ENCODE measurements at places on chromosomes 6 and 20.

GRCh38 chr6:169165561-169166300 lies 87.9 kb downstream of the THBS2 start:
- no peak for DNase-seq

DNA sequence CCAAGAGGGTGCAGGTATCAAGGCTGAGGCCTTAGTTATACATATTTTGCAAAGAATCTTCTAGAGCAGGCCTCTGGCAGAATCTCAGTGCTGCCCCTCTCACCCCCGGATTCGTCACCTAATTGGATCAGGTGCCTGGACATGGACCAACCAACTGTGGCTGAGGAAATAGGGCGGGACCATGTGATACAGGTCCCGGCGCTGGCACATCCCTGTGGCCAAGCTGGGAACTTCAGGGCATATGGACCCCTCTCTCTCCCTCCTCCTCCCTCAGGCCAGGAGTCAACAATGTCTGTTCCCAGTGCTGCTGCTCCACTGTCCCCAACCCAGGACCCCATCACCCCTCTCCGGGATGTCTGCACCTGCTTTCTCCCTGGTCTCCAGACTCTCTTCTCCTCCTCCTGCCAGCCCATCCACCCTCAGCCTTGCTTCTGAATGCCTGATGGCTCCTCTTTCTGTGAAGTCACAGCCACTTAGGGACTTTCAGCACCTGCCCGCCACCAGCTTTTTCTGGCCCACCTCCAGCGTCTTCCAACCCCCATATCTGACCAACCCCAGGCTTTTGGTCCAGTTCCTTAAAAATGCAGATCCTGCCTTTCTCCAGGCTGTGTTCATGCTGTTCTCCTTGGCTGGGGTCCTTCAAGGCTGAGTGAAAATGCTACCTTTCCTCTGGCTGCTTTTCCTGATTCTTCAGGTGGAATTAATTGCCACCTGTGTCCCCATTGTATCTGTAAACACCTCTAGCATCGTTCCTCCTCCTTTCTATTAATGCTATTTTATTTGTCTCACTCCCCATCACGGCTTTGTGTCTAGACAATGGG lies 19.0 kb upstream of the MLN start:
- DNase-seq, result no peak

- no peak for DNase-seq
Measured at GRCh38 chr6:3517350-3517749, 60.5 kb upstream of the SLC22A23 start.

DNA sequence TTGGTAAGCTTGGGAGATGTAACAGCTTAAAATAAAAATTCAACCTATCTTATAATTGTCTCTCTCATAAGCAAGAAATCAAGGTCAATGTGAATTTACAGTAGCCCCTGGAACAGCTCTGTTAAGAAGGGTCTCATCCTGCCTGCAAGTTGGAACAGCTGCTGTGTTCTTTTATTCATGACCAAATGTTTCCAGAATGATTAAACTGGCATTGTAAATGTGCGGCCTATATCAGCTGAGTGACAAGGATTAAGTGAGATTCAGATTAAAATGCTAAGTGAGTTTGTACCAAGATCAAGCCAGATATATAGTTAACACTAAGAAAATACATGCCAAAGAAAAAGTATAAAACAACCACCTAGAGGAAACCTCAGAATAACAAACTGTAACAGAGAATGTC lies 45.3 kb upstream of the NRSN1 start:
- no peak for DNase-seq

- DNase-seq, result no peak
Measured at GRCh38 chr20:59117526-59117925, 46.1 kb upstream of the ZNF831 start.

DNA sequence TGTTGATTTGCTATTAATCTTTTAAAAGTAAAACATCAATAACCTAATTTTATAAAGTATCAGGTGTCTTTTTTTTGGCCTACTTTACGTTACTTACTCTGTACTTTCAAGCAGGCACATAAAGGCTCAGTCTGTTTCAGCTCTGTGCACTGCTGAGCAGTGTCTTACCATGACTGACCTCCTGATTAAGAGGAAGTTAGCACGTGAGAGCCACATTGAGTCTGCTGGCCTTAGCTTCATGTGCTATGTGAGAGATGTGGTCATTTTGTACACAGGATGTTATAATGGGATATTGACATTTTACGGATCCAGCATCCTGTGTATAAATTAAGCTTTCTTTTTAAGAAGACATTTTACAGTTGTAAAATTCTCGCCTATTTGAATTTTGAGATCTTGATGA lies 31.9 kb downstream of the ARID1B start:
- no peak for DNase-seq

DNA sequence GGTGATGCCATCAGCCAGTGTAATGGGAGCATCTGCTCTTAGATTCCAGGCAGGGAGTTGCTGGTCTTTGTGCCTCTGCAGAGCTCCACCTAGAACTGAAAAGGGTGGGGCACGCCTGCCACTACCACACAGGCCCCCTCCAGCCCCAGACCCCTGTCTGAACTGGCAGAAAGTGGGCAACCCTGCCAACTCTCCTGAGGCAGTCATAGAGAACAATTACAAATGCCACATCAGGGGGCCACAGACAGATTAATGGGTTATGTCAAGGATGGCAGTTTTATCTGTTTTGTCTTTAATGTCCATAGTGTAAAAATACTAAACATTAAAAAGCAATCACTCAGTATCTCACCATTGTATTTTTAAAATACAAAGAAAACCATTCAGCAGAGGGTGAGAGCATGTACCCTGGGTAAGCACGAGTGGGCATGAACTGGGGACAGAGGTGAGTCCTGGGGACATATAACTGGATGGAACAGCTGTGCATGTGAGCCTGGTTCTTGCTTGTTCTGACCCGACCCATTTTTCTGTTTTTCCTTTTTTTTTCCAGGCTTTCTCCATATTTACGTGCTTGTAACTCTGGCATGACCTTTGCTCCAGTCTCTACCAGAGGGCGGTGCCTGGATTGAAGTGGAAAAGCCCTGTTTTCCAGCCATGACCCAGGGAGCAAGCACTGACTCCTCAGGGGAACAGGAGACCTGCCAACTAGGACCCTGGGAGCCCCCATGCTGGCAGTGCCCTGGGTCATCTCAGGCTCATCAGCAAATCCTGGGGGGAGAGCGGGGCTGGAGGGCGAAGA lies 8.2 kb downstream of the TRAF3IP2 start:
- DNase-seq, result no peak

GRCh38 chr6:17242087-17242486 lies 39.1 kb upstream of the RBM24 start:
- no peak for DNase-seq

DNA sequence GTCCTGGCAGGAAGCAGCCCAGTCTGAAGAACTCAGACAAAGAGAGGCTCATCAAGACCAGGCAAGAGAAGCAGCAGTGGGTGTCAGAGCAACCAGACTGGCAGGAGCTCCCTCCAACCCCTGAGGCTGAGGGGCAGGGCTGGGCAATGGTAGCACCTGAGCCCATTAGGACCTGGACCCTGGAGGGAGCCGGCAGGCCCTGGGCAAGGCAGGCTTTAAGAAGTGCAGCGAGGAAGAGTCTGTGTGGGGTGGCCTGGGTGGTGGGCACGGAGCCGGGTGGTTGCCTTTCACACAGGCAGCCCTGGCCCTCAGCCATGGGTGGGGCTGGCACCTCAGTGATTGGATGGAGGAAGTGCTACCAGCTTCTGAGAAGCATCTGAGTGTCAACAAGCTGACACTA lies 33.1 kb upstream of the IRF4 start:
- no peak for DNase-seq

- no peak for DNase-seq
Measured at GRCh38 chr6:147909640-147910039, 401.1 kb downstream of the SAMD5 start.

- no peak for DNase-seq
Measured at GRCh38 chr20:34006619-34007018, 12.9 kb downstream of the RALY start.

DNA sequence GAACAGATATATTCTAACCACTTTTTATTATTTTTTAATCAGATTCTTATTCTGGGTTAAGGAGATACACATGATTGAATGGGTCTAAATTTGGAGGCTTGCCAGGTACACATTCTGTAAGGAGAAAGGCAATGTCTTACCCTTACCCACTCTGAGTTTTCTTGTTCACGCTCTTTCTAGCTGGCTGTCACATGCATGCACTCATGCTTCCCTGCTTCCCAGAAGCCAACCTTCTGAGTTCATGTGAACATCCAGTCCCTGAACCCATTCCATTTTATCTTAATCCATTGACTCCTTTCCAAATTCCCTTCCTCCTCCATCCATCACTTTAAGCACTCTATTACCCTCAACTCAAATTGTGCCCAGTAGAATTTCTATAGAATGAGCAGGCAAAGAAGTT lies 17.5 kb upstream of the MOCS1 start:
- DNase-seq, result no peak

DNA sequence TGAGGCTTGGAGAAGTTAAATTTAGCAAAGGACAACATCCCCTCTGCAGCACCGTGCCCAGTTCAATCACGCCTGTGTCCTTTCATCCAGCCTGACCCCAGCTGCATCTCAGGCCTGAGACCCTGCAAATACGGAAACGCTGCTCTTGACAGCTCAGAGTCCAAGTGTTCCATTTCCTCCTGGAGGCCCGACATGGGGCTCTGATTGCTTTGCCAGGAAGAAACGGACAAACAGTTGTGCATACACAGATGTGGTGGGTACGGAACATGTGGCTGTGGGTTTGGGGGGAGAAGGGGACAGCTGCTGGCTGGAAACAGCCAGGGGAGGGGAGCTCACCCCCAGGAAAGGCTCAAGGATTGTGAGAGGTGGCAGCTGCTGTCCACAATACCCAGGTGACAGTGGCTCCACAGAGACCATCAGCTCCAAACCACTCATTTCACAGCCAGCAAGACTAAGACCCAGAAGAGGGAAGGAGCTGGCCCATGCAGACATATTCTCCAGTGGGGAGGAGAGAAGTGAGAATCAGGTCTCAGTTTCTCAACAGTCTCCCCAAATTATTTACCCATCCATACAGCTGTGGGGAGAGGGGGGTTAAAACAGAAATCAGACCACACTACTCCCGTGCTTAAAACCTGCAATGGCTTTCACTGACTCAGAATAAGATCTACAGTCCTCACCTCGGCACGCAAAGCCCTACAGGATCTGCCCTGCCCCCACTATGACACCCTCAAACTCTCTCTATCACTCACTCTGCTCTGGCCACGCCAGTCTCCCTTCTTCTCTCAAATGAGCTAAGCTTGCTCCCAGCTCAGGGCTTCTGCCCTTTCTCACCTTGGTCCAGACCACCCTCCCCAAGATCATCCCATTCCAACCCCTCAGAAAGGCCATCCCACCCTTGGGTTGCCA lies 89.1 kb downstream of the PREX1 start:
- DNase-seq, result peak; percentile 54

GRCh38 chr6:47679322-47679906 lies 19.0 kb upstream of the ADGRF4 start:
- DNase-seq, result no peak

GRCh38 chr6:14824484-14825275 lies 421.2 kb upstream of the JARID2 start:
- no peak for DNase-seq

DNA sequence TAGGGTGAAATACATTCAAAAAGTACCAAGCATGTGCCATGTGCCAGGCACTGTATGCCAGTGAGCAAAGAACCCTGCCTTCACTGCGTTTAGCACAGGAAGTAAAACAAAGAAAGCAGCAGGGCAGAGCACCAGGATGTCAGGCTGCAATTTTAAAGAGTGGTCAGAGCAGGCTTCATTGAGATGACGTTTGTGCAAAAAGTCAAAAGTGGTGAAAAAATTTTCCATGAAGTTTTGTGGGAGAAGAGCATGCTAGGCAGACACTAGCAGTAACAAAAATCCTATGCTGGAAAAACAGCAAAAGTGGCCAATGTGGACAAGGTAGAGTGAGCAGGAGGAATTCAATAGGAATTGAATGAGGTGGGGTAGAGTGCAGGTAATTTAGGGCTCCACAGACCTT lies 31.3 kb downstream of the AKIRIN2 start:
- DNase-seq, result no peak

DNA sequence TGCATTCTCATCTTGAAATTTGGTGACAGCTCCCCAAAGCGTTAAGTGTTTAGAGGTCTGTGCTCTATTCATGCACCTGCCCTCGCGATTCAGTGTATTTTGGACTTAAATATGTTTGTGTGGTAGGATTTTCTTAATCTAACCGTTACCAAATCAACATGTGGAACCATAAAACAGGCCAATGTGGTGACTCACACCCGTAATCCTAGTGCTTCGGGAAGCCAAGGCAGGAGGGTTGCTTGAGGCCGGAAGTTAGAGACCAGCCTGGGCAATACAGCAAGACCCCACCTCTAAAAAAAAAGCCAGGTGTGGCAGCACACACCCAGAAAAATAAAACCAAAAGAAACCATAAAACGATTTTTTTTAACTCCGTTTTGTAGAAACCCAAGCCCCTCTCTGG lies 31.5 kb downstream of the PYGB start:
- no peak for DNase-seq

DNA sequence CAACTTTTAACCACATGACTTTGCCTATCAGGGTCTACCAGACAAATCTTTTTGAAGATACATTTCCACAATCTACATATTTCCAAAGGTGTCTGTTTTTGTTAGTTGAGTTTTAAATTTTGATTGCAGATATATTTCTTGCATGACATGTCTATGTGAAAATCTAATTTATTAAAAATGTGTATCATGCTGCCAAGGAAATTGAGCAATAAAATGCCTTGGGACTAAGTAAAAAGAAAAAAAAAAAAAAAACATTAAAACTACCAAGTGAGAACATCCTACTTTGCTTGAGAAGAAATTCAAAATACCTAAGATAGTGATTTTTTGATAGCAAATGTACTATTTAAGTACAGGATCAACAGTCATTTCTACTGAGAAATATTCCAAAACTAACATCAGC lies 17.7 kb downstream of the SLC17A5 start:
- no peak for DNase-seq

GRCh38 chr6:144019929-144020328 lies 11.9 kb upstream of the PLAGL1 start:
- no peak for DNase-seq

DNA sequence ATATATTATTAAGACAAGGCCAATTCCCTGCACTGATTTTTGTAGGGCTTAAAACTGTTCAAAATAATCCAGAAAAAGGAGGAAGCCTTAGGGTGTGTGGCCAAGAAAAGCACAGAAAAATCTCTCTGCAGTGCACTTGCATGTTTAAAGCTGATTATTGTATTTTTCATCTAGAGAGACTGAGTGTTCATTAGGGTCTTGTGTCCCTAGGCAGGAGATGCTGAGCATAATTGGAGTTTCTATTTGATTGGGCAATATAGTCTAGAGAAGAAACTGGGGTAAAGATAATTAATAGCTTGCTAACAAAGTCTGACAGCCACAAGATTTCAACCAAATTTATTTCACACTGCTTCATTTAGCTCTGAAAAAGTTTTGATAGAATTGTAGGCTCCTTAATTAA lies 2.4 kb downstream of the FLRT3 start:
- DNase-seq, result no peak

All from activated CD8-positive, alpha-beta memory T cell treated with anti-CD3 and anti-CD28 coated beads, Interleukin-2, amount 50 U/mL, for 4 hours (primary cell).